Stimulated activated naive B cell treated with anti-CD40 and anti-IgM and Interleukin-4, amounts not matched to agents 10 μg/mL and 1 μg/mL and 100 μg/mL, for 72 hours (primary cell): ENCODE measurements at places on chromosomes 4 and X.

GRCh38 chr4:6058531-6059374 is 40.5 kb upstream of the C4orf50 start:
- DNase-seq, result no peak

- DNase-seq, result no peak
Measured at GRCh38 chrX:155896512-155896911, 15.4 kb downstream of the VAMP7 start.

DNA sequence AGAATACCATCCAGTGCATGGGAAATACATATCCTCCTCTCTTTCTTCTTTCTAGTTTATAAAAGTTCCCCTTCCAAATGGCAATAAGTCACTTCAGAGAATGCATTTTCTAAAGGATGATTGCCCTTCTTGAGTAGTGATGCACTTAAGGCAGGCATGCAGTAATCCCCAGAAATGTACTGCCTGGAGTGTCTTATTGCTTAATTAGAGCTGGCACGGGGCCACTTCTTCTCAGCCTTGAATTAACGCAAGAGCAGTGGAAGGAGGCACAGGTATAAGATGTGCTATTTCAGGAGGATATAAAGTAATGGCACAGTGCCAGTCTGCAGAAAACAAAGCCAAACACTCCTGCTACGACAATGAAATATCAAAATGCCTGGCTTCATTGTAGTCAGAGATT is 371.4 kb upstream of the FAM241A start:
- no peak for DNase-seq

DNA sequence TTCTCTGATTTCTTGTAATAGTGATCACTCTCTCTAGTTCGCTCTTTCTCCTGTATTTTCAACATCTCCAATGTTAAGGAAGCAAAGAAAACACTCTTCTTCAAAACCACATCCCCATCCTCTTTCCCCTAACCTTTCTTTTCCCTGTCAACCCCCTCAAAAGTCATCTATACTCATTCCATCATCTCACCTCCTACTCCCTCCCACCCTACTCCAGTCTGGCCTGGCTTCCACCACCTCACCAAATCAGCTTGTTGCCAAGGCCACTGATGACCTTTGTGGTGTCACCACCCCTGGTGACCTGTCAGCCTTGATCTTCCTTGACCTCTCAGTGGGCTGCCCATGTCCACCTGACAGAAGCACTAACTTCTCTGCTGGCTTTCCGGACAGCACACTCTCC is 2.3 kb downstream of the FAM3A start:
- no peak for DNase-seq

- no peak for DNase-seq
Measured at GRCh38 chrX:129557844-129558480, 17.9 kb downstream of the OCRL start.

- no peak for DNase-seq
Measured at GRCh38 chr4:119106036-119107000, 29.3 kb upstream of the MYOZ2 start.

- no peak for DNase-seq
Measured at GRCh38 chrX:11778230-11778629, 20.2 kb downstream of the MSL3 start.

- no peak for DNase-seq
Measured at GRCh38 chr4:183602557-183603027, 56.4 kb downstream of the RWDD4 start.

- no peak for DNase-seq
Measured at GRCh38 chr4:79613269-79613935, 205.4 kb upstream of the GK2 start.

DNA sequence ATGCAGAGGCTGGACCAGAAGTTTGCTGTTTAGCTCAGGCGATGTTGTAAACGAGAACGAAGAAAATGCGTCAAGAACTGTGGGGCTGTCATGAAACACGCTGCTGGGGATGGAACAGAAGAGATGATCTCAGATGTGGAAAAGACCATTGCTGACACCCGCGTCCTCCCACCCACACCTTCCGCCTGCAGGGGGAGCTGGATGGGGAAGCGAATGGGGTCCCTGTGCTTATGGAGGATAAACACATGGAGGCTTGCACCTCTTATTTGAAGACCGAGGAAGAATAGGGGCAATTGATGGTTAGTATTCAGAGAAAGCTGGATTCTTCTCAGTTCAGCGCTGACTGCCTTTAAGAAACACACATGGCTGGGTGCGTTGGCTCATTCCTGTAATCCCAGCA is 63.9 kb downstream of the GPR143 start:
- DNase-seq, result no peak

DNA sequence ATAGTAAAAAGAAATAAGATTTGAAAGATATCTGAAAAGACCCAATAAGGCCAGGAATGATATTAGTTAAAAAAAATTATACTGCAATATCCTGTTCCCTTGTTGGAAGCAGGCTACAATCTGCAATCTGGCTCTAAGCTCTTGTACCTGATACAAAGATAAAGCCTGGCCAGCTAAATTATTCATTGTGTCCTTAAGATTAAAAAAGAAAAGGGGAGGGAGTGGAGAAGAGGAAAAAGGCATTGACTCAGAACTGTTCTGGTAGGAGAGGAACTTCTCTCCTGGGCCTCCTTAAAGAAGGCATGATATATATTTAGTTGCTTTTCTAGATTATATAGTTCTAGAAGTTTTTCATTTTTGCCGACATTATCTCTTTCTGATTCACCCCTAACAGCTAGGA is 46.7 kb downstream of the IRF2 start:
- no peak for DNase-seq

- DNase-seq, result no peak
Measured at GRCh38 chr4:104971462-104971861, 175.2 kb upstream of the TET2 start.

- no peak for DNase-seq
Measured at GRCh38 chrX:11532291-11533078, 133.2 kb downstream of the ARHGAP6 start.

DNA sequence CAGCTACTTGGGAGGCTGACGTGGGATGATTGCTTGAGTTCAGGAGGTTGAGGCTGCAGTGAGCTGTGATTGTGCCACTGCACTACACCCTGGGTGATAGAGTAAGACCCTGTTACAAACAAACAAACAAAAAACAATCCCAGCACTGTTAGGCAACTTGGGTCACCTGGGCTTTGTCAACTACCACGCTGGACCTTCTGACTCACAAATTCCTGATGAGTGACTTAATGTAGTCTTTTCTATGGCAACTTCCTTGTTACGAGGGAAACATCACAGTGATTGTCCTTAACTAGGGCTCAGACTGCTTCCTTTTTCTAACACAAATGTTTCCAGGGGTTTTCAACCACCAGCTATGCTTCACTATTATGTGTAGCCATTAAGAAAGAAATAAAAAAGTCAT is 128.8 kb upstream of the GPC4 start:
- DNase-seq, result no peak

DNA sequence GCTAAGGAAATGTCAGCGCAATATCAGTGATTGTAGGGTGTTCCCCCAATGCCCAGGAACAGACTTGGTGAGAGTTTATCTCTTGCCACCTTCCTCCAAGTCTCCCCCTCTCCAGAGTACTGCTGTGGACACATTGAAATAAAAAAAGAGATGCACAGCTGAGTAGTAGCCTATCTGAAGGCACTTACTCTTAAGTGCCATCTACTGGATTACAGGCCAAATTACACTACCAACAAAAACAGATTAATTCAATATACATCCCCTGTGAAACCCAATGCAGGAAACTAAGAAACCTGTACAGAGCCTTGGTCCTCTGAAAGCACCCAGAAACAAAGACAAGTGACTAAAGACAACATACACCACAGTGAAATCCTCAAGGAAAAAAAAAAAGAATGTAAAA is 460.3 kb downstream of the ZIC3 start:
- DNase-seq, result no peak
